ENCODE measurements at places on chromosomes 6 and 20. TPM values are rescaled to one million over a fixed set of nuclear protein-coding genes. Genes with fewer than 3 reads are reported as not detected.

Gene SLC35F1
- total RNA-seq, result not detected

Gene PET117
- total RNA-seq, result 12.6 TPM

Gene ISM1
- 2.7 TPM for total RNA-seq

Gene ZBTB12
- total RNA-seq, result 4.5 TPM

Gene SPTLC3
- total RNA-seq, result 0.73 TPM

Gene FKBP1C
- not detected for total RNA-seq

Gene TRMT11
- 17.0 TPM for total RNA-seq

Gene LAMA4
- total RNA-seq, result not detected

DNA sequence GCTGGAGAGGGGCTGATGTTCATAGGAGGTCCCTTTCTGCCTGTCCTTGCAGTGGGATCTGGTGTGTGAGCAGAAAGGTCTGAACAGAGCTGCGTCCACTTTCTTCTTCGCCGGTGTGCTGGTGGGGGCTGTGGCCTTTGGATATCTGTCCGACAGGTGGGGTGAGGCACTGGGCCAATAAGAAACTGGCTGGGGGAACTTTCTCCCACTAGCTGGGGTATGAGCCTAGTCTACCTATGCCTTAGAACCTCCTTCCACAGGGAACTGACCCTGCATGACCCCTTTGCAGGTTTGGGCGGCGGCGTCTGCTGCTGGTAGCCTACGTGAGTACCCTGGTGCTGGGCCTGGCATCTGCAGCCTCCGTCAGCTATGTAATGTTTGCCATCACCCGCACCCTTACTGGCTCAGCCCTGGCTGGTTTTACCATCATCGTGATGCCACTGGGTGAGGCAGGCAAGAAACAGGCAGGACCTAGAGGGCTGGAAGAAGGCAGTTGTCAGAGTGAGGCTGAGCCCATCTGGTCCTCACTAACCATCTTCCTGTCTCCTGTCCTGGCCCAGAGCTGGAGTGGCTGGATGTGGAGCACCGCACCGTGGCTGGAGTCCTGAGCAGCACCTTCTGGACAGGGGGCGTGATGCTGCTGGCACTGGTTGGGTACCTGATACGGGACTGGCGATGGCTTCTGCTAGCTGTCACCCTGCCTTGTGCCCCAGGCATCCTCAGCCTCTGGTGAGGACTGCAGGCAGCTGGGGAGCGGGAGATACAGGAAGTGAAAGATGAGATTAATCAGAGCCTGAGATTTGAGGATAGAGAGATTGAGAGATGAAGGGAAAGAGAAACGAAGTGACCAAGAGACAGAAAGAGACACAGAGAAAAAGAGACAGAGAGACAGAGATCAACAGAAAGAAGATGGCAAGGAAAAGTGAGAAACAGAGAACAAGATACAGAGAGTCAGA is 1.6 kb downstream of the SLC22A7 start:
- no peak overlapping the region for H3K27ac ChIP-seq
- no peaks in the 10 kb centered on the region for H3K27me3 ChIP-seq
- no peaks in the 10 kb centered on the region for H3K4me1 ChIP-seq

DNA sequence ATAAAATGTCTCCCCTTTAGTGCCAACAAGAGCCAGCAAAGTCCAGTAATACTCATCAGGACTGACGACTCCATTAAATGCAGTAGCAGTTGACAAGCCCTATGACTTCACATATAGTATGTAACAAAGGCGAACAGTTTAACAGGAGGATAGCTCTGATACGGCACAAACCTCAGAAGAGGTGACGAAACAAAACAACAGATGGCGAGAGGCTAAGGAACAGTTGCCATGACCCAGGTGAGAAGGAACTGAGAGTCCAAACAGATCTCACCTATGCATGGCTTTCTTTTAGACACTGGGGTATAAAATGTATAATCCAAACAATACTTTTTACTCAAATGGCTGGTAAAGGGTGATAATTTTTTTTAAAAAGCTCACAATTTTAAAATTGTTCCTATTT is 37.1 kb downstream of the SYNE1 start:
- H3K27ac ChIP-seq, result no peak overlapping the region
- no peak overlapping the region for H3K4me3 ChIP-seq
- no peak for DNase-seq
- H3K27me3 ChIP-seq, result no peaks in the 10 kb centered on the region
- no peaks in the 10 kb centered on the region for H3K4me1 ChIP-seq

DNA sequence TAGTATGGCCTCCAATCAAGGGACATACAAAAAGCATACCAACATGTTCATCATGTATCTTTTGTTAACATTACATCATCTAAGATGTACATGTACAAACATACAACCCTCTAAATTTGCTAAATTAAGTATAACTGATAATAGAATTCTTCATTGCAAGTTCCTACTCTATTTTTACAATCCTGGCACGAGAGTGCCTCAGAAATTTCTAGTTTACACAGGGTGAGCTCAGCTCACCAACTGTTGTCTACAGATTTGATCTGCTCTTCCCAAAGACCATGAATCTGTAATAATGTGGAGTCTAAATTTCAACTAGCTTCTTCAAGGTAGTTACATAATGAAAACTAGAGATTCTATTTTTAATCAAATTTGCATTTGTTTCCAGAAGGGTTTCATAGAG is 179.7 kb downstream of the HIVEP2 start:
- H3K4me3 ChIP-seq, result no peak overlapping the region
- no peak overlapping the region for H3K27ac ChIP-seq
- no peaks in the 10 kb centered on the region for H3K36me3 ChIP-seq

- DNase-seq, result no peak
- no peaks in the 10 kb centered on the region for H3K27me3 ChIP-seq
- no peaks in the 10 kb centered on the region for H3K36me3 ChIP-seq
- H3K4me3 ChIP-seq, result no peak overlapping the region
- no peaks in the 10 kb centered on the region for H3K4me1 ChIP-seq
These were observed 9.2 kb downstream of the PPP1R3G start for GRCh38 chr6:5094327-5094726.

DNA sequence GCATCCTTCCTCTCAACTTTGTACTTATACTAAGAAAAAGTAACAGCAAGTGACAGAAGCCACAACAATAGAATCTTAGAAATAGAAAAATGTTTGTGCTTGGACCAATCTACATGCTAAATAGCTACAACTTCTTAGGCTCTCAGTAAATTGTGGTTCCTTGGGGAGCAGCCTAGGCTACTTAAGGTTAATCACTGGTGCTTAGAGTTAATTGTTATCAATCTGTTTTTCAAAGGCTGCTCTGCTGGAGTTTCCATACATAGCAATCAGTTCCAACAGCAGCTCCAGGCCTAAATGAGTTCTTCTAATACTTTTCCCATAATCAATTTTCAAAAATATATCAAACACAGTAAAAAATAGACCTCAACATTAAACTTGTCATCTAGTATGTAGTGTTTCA is 571.4 kb downstream of the EPHA7 start:
- no peaks in the 10 kb centered on the region for H3K27me3 ChIP-seq
- no peak for DNase-seq
- H3K4me3 ChIP-seq, result no peak overlapping the region
- H3K4me1 ChIP-seq, result no peaks in the 10 kb centered on the region
- no peak overlapping the region for H3K27ac ChIP-seq
- H3K36me3 ChIP-seq, result no peaks in the 10 kb centered on the region

DNA sequence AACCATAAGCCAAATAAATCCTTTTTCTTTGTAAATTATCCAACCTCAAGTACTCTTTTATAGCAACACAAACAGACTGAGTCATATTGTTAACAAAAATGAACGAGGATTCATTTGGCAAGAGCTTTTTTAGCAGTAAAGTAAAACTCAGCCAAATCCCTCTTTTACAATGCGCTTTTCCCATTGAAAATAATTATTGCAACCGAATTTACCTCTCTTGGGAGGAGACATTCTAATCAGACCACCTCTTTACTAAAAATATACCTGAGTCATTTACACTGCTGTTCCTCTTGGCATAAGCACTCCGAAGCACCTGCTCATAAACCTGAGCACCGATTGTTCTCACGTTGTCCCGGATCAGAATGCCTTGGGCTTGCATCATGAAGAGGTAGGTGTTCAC is 57.4 kb downstream of the B4GALT5 start:
- H3K36me3 ChIP-seq, result no peaks in the 10 kb centered on the region
- no peaks in the 10 kb centered on the region for H3K4me1 ChIP-seq
- no peak for DNase-seq
- H3K27ac ChIP-seq, result no peak overlapping the region
- H3K4me3 ChIP-seq, result no peak overlapping the region

GRCh38 chr6:40352006-40352405 is 235.2 kb downstream of the LRFN2 start:
- H3K4me1 ChIP-seq, result no peaks in the 10 kb centered on the region
- DNase-seq, result no peak
- H3K27ac ChIP-seq, result no peak overlapping the region
- H3K4me3 ChIP-seq, result no peak overlapping the region

GRCh38 chr6:139597087-139597763 is 222.8 kb upstream of the CITED2 start:
- H3K4me1 ChIP-seq, result no peaks in the 10 kb centered on the region
- no peaks in the 10 kb centered on the region for H3K36me3 ChIP-seq
- H3K4me3 ChIP-seq, result no peak overlapping the region
- no peak for DNase-seq
- H3K27me3 ChIP-seq, result no peaks in the 10 kb centered on the region

DNA sequence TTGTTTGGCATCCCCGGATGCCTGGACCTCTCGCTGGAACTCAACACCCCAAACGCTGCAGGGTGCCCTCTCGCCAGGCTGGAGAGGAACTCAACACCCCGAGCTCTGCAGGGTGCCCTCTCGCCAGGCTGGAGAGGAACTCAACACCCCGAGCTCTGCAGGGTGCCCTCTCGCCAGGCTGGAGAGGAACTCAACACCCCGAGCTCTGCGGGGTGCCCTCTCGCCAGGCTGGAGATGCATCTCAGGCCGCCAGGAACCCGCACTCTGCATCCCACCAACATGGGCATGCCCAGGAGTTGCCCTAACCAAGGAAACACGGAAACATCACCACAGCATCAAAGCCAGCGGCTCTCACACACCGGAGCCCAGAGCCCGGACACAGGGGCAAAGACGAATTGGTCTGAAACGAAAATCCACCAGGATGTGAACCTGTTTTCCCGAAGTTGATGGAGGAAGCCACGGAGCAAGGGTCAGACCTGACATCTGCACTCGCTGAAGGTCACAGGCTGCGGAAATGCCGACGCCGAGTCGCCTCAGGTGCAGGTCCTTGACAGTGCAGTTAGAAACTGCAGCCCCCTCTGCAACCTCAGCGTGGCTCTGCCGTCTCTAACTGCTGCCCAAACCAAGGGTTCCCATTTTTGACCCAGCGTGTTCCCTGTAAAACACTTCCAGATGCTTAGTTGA is 37.5 kb downstream of the DLL1 start:
- H3K36me3 ChIP-seq, result no peaks in the 10 kb centered on the region
- no peaks in the 10 kb centered on the region for H3K4me1 ChIP-seq
- H3K4me3 ChIP-seq, result no peak overlapping the region
- DNase-seq, result no peak

DNA sequence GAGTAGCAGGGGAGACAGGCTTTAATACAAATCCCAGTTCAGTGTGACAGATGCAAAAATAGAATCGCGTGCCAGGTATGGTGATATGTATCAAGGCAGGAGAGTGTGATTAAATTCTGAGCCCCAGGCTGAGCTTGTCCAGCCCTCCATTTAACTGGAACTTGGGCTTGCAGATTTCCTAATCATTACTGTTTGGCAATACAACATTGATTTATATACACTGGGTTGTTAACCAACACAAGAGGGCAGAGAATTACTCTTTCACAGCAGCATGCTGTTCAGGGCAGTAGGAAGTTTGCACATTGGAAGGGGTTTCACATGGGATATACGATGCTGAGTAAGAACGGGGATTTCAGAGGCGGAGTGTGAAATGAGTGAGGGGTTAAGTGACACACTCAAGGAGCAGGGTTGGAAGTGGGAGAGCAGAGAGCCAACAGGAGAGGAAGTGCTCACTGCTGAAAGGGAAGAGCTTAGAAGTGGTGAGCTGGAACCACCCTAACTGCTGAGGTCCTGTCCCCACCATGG is 70.8 kb upstream of the ATXN1 start:
- no peak overlapping the region for H3K27ac ChIP-seq

DNA sequence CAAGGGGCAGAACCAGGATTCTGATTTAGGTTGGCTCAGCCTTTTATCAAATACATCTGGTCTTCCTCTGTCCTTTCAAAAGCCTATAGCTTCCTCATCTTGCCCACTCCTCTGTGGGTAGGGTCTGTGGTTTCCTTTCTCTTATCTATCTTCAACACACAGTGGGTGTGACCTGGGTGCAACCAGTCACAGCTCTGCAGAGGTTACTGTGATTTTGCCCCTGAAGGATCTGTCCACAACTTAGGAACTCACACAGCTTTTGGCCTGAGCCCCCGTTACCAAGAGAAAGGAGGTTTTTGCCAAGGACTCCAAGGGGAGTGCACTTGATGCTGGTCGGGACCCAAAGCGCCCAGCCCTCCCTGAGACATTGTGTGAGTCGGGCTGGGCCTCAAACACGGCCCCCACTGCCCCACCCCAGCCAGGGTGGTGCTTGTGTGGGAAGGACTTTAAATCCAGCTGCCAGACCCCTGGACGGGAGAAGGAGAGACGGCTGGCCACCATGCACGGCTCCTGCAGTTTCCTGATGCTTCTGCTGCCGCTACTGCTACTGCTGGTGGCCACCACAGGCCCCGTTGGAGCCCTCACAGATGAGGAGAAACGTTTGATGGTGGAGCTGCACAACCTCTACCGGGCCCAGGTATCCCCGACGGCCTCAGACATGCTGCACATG is at the start of gene PI16:
Gene PI16, plus strand, starts transcription at position 477 of the 670 bp plus-strand sequence. Its CDS starts 23 bp downstream, at position 500.
- peak within 1 kb of the TSS; percentile 55 for H3K27ac ChIP-seq
- no peak for DNase-seq
- H3K4me3 ChIP-seq, result peak within 1 kb of the TSS; percentile 12
- no peaks in the 10 kb centered on the region for H3K27me3 ChIP-seq

DNA sequence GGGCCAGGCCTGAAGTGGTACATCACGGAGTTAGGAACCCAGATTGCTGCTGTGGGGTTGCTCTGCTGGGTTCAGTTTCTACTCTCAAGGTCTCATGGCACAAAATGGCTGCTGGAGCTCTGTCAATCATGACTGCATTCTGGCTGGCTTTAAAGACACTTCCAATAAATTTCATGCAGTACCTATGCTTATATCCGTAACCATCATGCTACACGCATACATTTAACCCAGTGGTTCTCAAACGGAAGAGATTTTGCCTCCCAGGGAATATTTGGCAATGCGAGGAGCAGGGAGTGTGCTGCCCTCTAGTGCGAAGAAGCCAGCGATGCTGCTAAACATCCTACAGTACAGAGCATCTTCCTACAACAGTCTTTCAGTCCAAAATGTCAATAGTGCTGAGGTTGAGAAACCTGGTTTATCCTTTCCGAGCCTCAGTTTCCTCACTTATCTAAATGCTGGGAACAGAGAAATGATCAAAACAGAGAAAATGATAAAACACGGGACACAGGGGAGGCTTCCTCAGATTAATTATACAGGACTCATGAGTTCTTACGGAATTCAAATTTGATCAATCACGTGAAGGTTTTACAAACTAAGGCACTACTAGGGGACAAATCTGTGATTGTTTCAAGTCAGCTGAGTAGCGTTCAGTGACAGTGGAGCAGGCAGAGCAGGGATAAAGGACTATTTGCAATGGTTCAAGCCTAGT is 9.6 kb upstream of the SLC2A10 start:
- no peaks in the 10 kb centered on the region for H3K36me3 ChIP-seq
- H3K27ac ChIP-seq, result no peak overlapping the region
- no peaks in the 10 kb centered on the region for H3K4me1 ChIP-seq

Data from naive thymus-derived CD4-positive, alpha-beta T cell (primary cell).